Transverse colon (tissue), 4 donors: ENCODE measurements at places on chromosomes 5 and 9. TPM values are rescaled to one million over a fixed set of nuclear protein-coding genes. Genes with fewer than 3 reads are reported as not detected.

- no peak overlapping the region for H3K27ac ChIP-seq
- no peaks in the 10 kb centered on the region for H3K36me3 ChIP-seq
- no peaks in the 10 kb centered on the region for H3K4me1 ChIP-seq
- no peak overlapping the region for H3K4me3 ChIP-seq
These were observed 139.9 kb downstream of the INSYN2B start for GRCh38 chr5:169840405-169840804.

- H3K36me3 ChIP-seq, result no peaks in the 10 kb centered on the region
- DNase-seq, result no peak
- no peaks in the 10 kb centered on the region for H3K27me3 ChIP-seq
- no peak overlapping the region for H3K4me3 ChIP-seq
- no peak overlapping the region for H3K27ac ChIP-seq
These were observed 14.7 kb downstream of the FGF18 start for GRCh38 chr5:171433982-171434676.

- H3K4me1 ChIP-seq, result no peaks in the 10 kb centered on the region
- no peak for DNase-seq
- no peaks in the 10 kb centered on the region for H3K36me3 ChIP-seq
- H3K27me3 ChIP-seq, result peaks cover 84% of the 10 kb centered on the region
- no peak within 1 kb of the TSS for H3K27ac ChIP-seq
- no peak within 1 kb of the TSS for H3K4me3 ChIP-seq
These were observed at the start of gene FAM163B for GRCh38 chr9:133609311-133610098. TSS of gene FAM163B (minus strand) at chr9:133609389. CDS start at chr9:133580223, 29,166 bp downstream.

- no peaks in the 10 kb centered on the region for H3K27me3 ChIP-seq
- DNase-seq, result no peak
- H3K27ac ChIP-seq, result no peak overlapping the region
- no peaks in the 10 kb centered on the region for H3K4me1 ChIP-seq
These were observed 72.3 kb downstream of the NIPSNAP3B start for GRCh38 chr9:104836235-104836634.

- peaks cover 41% of the 10 kb centered on the region for H3K4me1 ChIP-seq
- H3K36me3 ChIP-seq, result no peaks in the 10 kb centered on the region
- no peak for DNase-seq
- H3K27me3 ChIP-seq, result no peaks in the 10 kb centered on the region
These were observed 1.2 kb downstream of the ASPN start for GRCh38 chr9:92480986-92481633.

DNA sequence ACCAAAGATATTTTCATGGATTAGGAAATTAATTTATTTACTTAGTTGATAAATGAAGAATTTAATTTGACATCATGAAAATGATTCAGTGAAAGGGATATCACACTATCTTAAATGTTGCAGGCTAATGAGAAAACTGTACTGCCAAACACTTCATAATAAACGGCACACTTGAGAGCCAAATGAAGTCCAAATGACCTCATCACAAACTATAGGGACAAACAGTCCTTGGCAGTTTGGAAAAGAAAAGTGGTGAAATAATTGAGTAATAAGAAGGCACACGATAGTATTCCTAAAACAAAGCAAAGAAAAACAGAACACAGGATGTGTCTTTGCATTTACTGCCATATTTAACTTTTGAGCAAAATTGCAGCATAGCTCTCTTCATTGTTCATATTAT lies 116.9 kb upstream of the TLR4 start:
- H3K4me3 ChIP-seq, result no peak overlapping the region
- DNase-seq, result no peak
- no peak overlapping the region for H3K27ac ChIP-seq
- H3K27me3 ChIP-seq, result no peaks in the 10 kb centered on the region

GRCh38 chr5:38323645-38324295 lies 65.4 kb downstream of the EGFLAM start:
- no peaks in the 10 kb centered on the region for H3K4me1 ChIP-seq
- no peak for DNase-seq
- no peak overlapping the region for H3K27ac ChIP-seq
- H3K36me3 ChIP-seq, result no peaks in the 10 kb centered on the region

DNA sequence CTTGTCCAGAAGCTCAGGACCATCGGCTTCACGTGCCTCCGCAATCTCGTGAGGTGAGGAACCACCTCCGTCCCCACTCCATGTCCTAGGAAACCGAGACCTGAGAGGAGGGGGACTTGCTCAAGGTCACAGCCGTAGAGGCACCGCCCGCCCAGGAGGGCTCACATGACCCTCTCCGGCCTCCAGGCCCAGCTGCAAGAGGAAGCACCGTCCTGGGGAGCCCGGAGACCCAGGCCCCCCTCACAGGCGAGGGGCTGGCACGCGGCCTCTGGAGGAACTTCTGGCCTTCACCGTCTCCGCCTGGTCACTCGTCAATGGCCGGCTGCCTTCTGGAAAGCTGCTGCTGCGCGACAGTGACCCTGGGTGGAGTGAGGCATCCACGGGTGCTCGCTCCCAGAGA lies 24.2 kb downstream of the FAM78A start:
- no peak for DNase-seq
- H3K27ac ChIP-seq, result peak overlapping the region; percentile 37
- H3K27me3 ChIP-seq, result no peaks in the 10 kb centered on the region
- H3K4me1 ChIP-seq, result peaks cover 19% of the 10 kb centered on the region
- peak overlapping the region; percentile 12 for H3K4me3 ChIP-seq
- no peaks in the 10 kb centered on the region for H3K36me3 ChIP-seq

DNA sequence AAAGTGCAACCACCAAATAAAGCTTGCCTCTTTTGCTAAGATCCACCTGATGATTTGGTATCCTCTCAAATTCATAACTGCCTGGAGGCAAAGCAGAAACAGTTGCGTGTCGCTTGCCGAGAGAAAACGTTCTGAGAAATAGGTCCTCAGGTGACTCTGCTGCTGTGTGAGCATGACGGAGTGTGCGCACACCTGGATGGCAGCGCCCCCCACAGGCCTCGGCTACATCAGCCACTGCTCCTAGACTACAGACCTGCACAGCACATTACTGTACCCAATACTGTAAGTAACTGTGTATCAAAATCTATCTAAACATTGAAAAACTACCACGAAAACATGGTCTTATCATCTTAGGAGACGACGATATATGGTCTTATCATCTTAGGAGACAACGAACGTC lies 87.4 kb downstream of the CAMSAP1 start:
- H3K27ac ChIP-seq, result no peak overlapping the region
- H3K4me1 ChIP-seq, result no peaks in the 10 kb centered on the region
- H3K27me3 ChIP-seq, result no peaks in the 10 kb centered on the region
- no peak for DNase-seq
- H3K36me3 ChIP-seq, result peaks cover 57% of the 10 kb centered on the region
- no peak overlapping the region for H3K4me3 ChIP-seq

- no peak for DNase-seq
- no peaks in the 10 kb centered on the region for H3K27me3 ChIP-seq
- no peaks in the 10 kb centered on the region for H3K4me1 ChIP-seq
- H3K27ac ChIP-seq, result no peak overlapping the region
- H3K4me3 ChIP-seq, result no peak overlapping the region
- H3K36me3 ChIP-seq, result no peaks in the 10 kb centered on the region
These were observed 80.1 kb downstream of the ZNF354C start for GRCh38 chr5:179140293-179140692.

DNA sequence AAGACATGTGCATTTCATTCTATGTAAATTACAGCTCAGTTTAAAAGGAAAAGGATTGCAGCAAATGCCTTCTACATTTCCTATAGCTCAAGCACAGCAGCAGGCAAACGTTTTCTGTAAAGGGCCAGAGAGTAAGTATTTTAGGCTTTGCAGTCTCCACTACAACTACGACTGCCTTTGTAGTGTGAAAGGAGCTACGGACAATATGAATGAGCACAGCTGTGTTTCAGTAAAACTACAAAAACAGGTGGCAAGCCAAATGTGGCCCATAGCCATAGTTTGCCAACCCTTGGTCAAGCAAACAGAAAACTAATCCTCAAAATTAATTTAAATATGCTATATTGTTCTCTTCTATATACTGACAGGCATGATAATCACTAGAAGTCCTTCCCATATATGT lies 7.2 kb downstream of the PTBP3 start:
- H3K27ac ChIP-seq, result no peak overlapping the region
- no peaks in the 10 kb centered on the region for H3K27me3 ChIP-seq
- H3K36me3 ChIP-seq, result no peaks in the 10 kb centered on the region

DNA sequence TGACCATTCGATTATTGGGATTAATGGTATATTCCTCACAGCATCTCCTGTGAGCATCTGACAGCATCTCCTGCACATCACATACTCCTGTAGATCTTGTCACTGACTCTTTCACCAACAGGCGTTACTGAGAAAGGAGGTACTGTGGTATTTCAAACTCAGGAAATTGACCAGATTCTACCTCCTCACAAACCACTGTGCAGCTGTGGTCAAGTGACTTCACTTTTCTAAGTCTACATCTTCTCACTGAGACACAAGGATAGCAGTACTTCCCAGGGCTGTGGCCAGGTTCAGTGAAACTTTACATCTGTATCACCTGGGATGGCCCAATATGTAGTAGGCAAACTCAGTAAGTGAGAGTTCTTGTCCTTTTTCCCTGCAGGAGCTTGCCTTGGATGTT lies 332.3 kb upstream of the ADAMTSL1 start:
- no peak overlapping the region for H3K4me3 ChIP-seq
- no peaks in the 10 kb centered on the region for H3K4me1 ChIP-seq
- DNase-seq, result no peak
- H3K27ac ChIP-seq, result no peak overlapping the region
- H3K27me3 ChIP-seq, result no peaks in the 10 kb centered on the region

DNA sequence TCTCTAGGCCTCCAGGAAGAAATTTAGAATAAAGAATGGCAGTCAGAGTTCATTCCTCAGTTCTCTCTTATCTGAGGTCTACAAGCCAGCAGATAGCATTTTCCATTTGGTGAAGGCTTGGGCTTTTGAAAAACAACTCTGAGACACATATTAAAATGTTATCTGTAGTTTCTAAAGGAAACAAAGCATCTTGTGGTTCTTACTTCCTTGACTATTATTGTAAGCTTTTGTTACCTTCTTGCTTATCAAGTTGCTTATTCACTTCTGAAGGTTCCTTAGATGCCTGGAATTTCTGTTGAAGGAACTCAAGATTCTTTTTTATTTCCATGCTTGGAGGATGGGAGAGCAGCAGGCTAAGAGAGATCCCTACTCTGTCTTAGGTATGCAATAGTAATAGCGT lies 79.2 kb upstream of the MRPS30 start:
- no peaks in the 10 kb centered on the region for H3K4me1 ChIP-seq
- DNase-seq, result no peak
- H3K36me3 ChIP-seq, result no peaks in the 10 kb centered on the region

DNA sequence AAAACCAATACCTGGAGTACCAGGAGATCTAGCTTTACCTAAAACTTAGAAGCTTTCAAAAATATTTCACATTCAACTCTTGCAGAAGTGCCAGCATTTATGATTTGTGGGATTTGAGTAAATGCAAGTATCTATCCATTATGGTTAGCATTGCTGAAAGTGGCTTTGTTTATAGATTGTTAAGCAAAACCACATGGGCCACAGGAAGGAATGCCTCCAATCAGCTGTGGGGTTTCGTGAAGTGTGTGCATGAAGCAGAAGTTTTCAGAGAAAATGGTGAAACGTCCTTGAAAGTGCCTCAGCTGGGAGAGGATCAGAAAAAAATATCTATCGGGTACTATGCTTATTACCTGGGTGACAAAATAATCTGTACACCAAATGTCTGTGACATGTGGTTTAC lies 4.2 kb downstream of the LECT2 start:
- H3K36me3 ChIP-seq, result no peaks in the 10 kb centered on the region
- no peak overlapping the region for H3K4me3 ChIP-seq
- H3K27ac ChIP-seq, result no peak overlapping the region

GRCh38 chr5:80466669-80467485 lies 21.0 kb upstream of the FAM151B start:
- no peaks in the 10 kb centered on the region for H3K4me1 ChIP-seq
- no peak overlapping the region for H3K27ac ChIP-seq
- no peak overlapping the region for H3K4me3 ChIP-seq
- DNase-seq, result no peak

DNA sequence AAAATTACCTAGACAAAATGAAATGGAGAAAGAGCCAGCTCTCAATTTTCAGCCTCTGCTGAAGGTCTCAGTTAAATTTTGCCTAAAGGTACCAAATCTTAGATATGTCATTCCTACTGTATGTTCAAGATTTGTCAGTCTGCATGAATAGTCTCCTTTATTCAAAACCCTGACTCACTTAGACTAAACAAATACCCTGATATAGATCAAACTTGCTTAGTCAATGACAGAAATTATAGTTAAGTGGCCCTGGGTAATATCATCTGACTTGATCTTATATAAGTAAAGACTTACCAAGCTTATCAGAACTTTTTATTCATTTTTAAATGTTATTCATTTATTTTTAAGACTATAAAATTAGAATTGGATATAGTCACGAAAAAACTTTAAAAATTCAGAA lies 12.2 kb downstream of the MEGF9 start:
- no peak overlapping the region for H3K4me3 ChIP-seq
- DNase-seq, result no peak
- no peaks in the 10 kb centered on the region for H3K36me3 ChIP-seq
- no peaks in the 10 kb centered on the region for H3K4me1 ChIP-seq

DNA sequence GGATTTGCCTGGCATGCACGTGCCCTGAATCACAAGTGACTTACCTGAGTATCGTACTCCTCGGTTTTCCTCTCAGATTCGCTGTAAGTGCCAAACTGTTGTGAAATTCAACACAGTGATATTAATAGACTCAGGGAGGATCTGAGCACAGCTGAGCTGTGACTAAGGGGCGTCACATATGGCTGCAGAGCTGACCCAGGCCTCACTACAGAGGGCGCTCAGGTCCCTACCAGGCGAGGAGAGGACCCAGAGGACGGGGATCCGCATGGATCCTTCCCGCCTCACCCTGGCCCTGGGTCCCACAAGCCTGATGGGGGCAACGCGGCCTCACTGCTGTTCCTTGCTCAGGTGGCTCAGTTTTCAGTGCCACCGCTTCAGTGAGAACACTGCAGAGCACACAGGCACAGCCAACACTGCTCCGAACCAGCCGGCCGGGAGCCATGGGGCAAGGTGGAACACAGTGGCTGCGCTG lies 20.1 kb downstream of the CLPTM1L start:
- H3K27me3 ChIP-seq, result no peaks in the 10 kb centered on the region
- no peaks in the 10 kb centered on the region for H3K4me1 ChIP-seq
- no peak overlapping the region for H3K4me3 ChIP-seq
- no peaks in the 10 kb centered on the region for H3K36me3 ChIP-seq

DNA sequence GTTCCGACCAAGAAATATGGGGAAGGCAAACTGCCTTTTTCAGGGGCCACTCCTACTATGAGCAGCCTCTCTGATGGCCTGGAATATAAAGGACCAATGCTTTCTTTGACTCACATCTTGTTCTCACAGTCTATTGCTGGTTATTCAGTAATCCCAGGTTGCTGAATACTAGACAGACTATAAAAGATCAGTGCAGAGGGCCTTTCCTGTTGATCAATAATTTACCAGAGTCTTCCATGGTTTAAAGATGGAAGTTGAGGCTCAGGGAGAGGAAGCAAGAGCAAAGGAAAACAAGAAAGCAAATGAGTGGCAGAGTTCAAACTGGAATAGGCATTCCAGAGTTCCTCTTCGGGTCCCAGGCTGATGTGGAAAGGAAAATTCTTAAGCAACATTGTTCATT lies 62.9 kb downstream of the FBXO38 start:
- no peaks in the 10 kb centered on the region for H3K36me3 ChIP-seq
- no peaks in the 10 kb centered on the region for H3K27me3 ChIP-seq
- no peak for DNase-seq
- no peak overlapping the region for H3K4me3 ChIP-seq

The ZNF618 gene
- total RNA-seq, result 2.5 TPM

The DIAPH1 gene
- 150 TPM for total RNA-seq

The PDZD2 gene
- 3.5 TPM for total RNA-seq

The SLC9A3 gene
- 4.8 TPM for total RNA-seq

The GFPT2 gene
- total RNA-seq, result 13.8 TPM

The MYO10 gene
- total RNA-seq, result 190 TPM

The HSD17B4 gene
- total RNA-seq, result 224 TPM

The TAF11L10 gene
- total RNA-seq, result not detected

The SNCAIP gene
- 2.2 TPM for total RNA-seq

The NUDCD2 gene
- 4.6 TPM for total RNA-seq

The FOXD4L3 gene
- total RNA-seq, result not detected

The PTPRD gene
- total RNA-seq, result 55.6 TPM
